ENCODE measurements at places on chromosomes 1 and 21.

- DNase-seq, result no peak
These were observed 7.8 kb upstream of the PTPRF start for GRCh38 chr1:43522776-43523480.

- DNase-seq, result no peak
These were observed 2.6 kb downstream of the MGST3 start for GRCh38 chr1:165633614-165634013.

DNA sequence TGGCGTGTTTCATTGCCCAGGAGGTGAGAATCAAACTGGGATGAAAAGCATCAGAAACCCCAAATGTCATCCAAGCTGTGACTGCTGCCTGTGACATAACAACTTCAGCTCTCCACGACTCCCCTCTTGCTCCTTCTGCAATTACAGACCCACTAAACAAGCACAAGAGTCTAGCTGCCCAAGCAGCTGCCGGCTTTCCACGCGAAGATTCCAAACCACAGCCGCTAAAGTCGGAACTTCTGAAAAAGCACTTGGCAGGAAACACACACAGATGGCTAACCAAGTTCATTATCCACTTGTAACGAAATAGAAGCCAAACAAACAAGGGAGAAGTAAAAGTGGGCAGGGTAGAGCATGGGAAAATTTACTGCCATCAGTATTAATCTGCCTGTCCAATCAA, 198.1 kb downstream of the SLC35F3 start:
- DNase-seq, result no peak

DNA sequence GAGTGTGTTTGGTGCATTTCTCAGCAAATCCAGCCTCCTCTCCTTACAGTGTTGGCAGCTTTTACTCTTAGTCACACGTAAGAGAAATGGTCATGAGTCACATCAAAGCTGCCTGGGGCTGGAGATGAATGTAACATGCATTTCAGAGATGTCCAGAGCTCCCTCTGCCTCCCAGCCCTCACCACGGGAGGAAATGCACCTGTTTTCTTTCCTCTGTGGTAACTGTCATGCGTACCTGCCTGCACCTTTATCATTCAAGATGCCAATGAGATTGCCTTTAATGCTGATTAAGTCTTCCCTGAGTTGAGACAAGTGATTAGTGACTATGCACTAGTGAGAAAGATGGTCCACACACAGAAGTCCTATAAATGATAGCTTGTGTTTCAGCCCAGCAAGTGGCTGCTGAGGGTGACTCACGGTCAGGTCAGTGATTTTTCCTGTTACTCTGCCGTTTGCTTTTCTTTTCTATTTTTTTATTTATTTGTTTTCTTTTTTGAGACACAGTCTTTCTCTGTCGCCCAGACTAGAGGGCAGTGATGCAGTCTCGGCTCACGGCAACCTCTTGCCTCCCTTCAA, 277.3 kb upstream of the FMN2 start:
- no peak for DNase-seq

DNA sequence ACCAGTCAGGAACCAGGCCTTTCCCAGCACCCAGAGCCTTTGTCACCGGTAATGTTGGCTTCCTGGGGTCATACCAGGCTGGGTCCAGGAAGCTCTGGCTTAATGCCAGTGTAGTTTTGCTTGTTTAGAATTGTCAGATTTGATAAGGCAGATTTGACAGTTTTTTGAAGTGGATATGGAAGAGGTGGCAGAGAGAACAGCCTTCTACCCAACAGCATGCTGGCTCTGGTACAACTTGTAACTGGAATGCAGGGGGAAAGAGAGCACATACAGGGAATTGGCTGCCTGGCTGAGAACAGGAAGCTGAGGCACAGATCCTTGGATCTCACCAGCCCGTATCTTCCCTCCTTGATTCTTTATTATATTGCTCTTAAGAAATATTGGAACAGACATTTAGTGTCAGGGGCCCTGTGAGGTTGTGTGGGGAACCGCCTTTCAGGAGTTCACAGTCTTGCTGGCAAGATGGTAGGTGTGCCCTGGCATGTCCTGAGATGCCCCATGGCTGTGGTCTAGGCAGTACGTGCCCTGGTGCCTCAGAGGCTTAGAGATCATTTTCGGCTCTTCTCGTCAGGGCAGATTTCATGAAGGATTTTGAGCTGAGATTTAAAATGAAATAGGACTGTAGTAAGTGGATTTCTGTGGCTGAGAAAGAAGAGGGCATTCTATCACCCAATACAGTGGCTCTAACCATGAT, 227.0 kb downstream of the PBX1 start:
- no peak for DNase-seq

- DNase-seq, result no peak
These were observed 19.4 kb upstream of the SLAMF6 start for GRCh38 chr1:160542303-160542945.

GRCh38 chr1:110035236-110035752, 870 bp downstream of the STRIP1 start:
- no peak for DNase-seq

DNA sequence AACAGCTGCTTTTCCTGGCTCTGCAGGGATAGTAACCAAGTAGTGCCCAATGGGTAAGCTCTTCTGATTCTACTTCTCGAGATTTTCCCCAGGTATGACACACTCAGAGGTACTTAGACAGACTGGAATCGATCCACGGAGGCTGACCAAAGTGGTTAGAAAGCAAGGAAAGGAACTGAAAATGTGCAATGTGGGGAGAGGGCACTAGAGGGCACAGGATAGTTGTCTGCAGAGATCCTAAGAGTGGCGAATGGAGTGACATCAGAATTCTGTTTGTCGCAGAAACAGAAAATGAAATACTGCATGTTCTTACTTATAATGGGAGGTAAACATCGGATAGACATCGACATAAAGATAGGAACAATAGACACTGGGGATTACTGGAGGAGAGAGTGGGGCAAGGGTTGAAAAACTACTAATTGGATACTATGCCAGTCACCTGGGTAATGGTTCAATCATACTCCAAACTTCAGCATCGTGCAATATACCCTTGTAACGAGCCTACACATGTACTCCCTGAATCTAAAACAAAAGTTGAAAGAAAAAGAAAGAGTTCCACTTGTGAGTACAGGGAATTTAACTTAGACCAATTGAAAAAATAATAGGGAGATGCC, 23.3 kb downstream of the CYP2J2 start:
- DNase-seq, result no peak

- no peak for DNase-seq
These were observed 9.7 kb downstream of the HSD11B1 start for GRCh38 chr1:209714338-209714737.

- no peak for DNase-seq
These were observed 6.5 kb upstream of the HMCN1 start for GRCh38 chr1:185727726-185728125.

GRCh38 chr1:242239398-242239797, 240.5 kb upstream of the MAP1LC3C start:
- no peak for DNase-seq

DNA sequence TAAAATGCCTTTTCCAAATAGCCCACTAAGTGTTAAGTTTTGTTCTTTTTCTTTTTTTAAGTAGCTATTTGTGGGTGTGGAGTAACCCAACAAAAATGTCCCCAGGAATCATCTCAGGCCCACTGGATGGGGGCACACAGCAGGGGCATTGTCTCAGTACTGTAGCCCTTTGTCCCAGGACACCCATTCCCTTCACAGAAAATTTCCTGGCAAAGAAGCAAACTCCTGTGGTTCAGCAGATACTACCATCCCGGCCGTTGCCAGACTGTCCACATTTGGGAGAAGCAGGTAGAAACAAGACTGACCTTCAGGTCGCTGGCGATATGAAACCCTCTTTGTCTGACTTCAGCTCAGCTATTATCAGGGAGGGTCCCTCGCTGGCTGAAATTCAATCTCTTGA, 23.7 kb upstream of the SRRM1 start:
- DNase-seq, result no peak

DNA sequence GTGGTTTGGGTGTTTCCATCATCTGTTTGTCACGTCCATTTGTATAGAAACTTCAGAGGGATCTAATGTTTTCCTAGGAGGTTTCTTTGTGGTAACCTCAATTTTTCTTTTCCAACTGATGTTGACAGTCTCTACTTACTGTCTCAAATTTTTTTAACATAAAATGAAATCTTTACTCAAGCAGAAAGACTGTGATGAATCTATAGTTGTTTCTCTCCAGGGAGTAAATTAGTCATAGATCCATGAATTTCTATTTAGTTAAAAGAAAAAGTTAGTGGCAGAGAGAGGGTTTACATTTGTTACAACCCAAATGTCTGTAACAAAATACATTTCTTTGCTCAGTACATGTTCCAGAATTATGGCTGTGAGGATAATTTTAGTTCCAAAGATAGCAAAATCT, 161.6 kb downstream of the DISP1 start:
- DNase-seq, result no peak

DNA sequence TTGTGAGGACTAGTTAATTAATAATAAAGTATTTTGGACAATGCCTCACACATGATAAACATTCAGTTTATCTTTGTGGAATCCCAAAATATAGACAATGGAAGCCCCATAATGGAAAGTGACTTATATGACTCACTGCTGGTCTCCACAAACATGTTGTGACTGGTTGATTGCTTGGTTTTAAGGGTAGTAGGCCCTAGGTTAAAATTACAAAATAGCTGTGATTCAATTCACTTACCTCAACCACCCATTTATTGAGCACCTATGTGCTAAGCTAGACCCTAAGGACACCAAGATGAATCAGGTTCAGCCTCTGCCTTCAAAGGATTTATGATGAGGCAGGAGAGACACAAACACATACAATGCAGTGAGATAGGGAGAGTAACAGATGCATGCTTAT, 42.4 kb downstream of the KANK4 start:
- DNase-seq, result no peak

DNA sequence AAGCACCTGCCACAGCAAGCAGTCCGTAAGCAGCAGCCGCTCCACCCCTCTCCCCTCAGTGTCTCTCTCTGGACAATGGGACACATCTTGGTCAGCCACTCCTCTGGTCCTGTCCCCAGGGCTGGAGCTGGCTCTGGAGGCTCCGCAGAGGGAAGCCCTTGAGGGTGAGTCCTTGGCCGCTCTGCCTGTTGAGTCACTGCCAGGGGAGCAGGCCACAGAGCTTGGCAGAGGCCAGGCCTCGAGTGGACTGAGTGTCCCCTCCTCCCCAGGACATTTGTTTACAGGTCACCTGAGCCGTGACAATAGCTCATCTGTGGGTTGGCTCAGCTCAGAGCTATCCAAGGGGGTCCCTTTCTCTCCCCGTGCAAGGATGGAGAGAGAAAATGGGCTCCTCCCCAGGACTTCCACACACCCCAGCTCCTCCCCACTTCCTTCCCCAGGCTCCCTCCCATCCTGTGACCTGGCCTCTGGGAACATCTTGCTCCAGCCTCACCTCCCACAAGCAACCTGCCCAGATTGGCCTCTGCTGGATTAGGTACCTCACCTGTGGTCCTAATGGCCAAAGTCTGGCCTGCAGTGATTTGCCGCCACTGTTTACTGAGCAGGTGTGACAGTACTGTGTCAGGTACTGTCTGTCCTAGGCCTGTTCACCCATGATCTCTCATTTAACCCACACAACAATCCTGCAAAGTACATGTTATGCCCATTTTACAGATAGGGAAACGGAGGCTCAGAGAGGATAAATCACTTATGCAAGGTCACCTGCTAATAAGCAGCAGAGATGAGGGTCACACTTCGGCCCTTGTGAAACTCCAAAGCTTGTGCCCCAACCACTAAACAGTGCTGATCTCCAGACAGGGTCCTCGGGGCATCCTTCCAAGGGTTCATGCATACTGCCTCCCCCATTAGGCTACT, 4.8 kb downstream of the FAM131C start:
- DNase-seq, result no peak

- no peak for DNase-seq
These were observed 50.4 kb upstream of the RC3H1 start for GRCh38 chr1:174072581-174072980.

GRCh38 chr1:209585672-209586071, 2.2 kb downstream of the CAMK1G start:
- DNase-seq, result no peak

GRCh38 chr1:113871597-113872113, at the start of gene PTPN22:
Gene PTPN22 (minus strand): TSS chr1:113871712.
- no peak for DNase-seq

DNA sequence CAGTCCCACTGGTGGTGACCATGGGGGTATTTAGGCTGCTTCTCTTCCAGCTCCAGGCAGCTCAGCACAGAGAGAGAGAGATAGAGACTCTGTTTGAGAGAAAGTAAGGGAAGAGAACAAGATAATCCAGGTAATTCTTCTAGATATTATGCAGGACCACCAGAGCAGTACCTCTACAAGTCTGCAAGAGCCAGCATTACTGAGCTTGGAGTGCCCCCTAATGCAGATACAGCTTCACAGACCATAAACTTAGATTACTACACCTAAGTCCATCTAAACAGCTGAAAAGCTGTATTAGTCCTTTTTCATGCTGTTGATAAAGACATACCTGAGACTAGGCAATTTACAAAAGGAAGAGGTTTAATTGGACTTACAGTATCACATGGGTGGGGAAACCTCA, 570.3 kb downstream of the LRRIQ3 start:
- DNase-seq, result no peak

DNA sequence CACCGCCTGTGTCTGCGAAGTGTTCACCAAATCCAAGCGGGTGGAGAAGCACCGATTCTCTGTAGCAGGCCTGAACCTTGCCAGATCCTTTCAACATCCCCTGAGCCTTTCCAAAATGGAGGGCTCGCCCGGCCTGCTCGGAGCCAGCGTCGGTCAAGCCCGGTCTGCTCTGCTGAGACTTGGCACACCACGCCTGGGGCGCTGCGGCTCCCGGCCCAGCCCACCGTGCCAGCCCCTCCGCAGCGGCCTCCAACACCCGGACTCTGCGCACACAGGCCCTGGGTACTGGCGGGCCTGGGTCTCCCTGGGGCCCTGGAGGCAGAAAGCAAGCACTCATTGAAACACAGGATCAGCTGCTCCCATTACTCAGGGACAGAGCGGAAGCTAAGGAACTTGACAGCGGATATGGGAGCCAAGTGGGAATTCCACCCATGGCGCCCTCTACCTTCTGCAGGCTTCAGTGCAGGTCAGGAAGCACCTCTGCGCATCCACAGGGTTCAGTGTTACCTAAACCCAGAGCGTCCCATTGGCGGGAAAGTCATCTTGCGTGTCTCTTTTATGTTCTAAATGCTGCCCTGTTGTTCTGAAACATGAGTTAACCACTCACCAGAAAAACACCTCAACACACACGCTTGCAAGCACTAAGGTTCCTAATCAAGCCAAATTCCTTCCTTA, 159.9 kb downstream of the ZBTB18 start:
- DNase-seq, result no peak

- no peak for DNase-seq
These were observed 63.4 kb upstream of the RAB3GAP2 start for GRCh38 chr1:220335668-220336067.

DNA sequence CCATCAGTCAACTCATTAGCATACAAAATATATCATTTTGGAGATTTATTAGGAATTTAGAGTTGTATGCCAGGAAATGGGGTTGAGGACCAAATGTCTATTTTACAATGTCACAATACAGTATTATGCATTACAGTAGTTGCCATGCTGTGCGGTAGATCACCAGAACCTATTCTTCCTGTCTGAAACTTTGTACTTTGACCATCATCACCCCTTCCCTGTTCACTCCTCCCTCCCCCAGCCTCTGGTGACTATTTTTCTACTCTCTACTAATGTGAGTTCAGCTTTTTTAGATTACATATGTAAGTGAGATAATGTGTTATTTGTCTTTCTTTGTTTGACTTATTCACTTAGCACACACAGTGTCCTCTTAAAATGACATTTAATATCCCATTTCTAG, 50.8 kb downstream of the PTBP2 start:
- DNase-seq, result no peak

- DNase-seq, result no peak
These were observed 27.6 kb downstream of the ZNF496 start for GRCh38 chr1:247304031-247304430.

- DNase-seq, result no peak
These were observed 110.7 kb upstream of the TMEM51 start for GRCh38 chr1:15042866-15043265.
